NAMALWA (cell line): ENCODE measurements at places on chromosomes 1 and 21.

DNA sequence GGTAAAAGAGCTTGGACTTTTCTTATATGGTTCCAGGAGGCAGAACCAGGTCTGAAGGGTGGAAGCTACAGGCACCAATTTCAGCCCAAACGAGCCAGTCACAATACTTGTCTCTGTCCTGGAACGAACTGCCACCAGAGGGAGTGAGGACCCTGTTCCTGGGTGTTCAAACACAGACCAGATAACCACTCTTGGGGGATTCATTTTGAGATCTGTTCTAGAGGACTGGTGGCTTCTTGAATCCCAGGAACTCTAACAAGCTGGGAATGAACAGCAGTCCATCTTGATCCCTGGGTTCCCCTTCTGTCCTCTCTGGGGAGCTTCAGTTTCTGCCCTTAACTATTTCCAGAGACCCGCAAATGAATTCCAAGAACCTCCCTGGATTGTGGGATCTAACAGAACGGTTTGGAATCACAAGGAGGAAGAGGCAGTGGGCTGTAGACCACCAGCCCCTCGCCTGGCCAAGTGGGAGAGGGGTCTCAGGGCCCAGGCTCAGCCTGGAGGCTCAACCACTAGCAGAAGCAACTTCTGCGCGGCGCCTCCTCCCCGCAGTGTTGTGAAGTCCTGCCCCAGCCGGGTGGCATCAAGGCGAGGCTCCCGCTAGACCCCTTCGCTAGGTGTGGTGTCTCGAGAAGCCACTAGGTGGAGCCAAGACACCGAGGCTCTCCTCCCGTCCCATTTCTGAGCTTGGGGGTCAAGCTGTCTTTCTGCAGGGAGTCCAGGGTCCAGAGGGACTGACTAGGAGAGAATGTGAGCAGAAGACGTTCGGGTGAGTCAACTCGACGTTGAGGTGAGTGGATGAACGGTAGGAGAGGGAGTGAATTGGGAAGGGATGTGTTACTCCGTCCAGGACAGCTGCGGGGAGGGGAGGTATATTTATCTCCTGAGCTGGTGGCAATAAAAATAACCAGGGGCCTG, 12.1 kb upstream of the NES start:
- DNase-seq: peak; percentile 95

DNA sequence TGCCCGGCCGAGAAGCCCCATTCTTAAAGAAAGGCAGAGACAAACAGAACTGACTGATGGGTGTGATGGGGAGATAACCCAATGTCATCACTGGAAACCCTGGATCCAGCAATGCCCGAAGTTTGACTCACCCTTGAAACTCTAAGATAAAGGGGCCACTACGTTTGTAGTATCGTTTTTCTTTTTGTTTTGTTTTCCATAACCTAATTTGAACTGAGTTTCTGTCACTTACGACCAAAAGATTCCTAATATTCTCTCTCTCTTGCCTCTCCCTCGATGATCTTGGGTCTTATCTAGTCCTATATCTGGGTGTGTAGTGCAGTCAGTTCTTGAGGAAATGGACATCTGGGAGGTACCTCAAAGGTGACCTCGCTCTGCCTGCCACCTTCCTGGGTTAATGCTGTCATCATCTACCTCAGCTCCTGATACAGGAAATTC, 57.8 kb upstream of the ID3 start:
- DNase-seq: no peak

GRCh38 chr1:207397525-207397926, 56.6 kb upstream of the CR2 start:
- no peak for DNase-seq

- peak; percentile 19 for DNase-seq
Observed at GRCh38 chr1:46991083-46991923, 32.2 kb upstream of the CYP4X1 start.

GRCh38 chr1:210456731-210457255, 128.1 kb downstream of the HHAT start:
- DNase-seq: no peak

DNA sequence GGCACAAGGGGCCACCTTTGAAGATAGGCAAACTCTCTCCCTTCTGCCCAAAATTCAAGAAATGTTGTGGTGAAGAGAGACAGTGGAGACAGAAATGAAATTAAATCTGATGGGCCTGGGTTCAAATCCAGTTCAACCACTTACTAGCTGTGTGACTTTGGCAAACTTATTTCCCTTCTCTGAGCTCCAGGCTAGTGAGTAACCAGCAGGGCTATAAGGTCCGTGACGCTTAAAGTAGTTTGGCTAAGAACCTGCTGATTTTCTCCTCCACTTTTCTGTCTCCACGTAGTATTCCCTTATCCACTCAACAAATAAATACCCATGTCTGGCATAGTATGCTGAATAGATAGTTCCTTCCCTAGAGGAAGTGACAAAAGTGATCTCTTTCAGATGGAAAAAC, 1.9 kb downstream of the SLC2A1 start:
- DNase-seq: peak; percentile 49

- DNase-seq: no peak
Observed at GRCh38 chr1:246978785-246979184, 29.1 kb downstream of the ZNF695 start.

- no peak for DNase-seq
Observed at GRCh38 chr1:192053531-192053971, 104.7 kb upstream of the RGS18 start.

- no peak for DNase-seq
Observed at GRCh38 chr1:241714321-241715218, 62.5 kb downstream of the WDR64 start.

- no peak for DNase-seq
Observed at GRCh38 chr1:22520871-22521270, 42.4 kb upstream of the EPHA8 start.

DNA sequence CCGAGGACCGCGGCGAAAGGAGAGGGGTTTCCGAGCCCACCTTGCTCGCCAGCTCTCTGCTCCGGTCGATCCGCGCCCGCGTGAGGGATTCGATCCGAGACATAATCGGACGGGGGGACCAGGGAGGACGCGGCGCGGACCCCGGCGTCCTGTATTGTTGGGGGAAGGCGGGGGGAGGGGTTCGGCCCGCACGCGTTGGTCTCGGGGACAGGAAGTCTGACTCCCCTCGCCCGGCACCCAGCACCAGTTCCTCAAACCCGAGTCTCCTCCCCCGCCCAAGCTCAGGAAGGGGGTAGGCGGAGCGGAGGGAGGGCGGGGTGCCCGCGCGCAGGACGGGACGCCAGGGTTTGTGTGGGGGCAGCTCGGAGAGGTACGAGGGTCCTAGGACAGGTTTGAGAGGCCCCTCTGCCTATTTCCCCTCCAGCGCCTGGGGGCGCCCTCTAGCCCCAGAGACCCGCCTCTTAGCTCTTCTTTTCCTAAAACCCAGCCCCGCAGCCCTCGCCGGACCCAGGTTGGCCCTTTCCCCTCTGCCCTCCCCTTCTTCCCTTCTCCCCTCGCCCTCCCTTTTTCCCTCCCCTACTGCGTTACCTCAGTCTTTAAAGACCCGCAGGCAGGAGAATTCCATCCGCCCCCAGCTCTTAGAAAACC, at the start of gene ARHGEF2:
TSS of gene ARHGEF2 (minus strand) at position 223 of the 648 bp plus-strand sequence. CDS start at position 103, 120 bp downstream.
- peak; percentile 97 for DNase-seq

GRCh38 chr1:223508796-223509195, 115.6 kb downstream of the CCDC185 start:
- no peak for DNase-seq

DNA sequence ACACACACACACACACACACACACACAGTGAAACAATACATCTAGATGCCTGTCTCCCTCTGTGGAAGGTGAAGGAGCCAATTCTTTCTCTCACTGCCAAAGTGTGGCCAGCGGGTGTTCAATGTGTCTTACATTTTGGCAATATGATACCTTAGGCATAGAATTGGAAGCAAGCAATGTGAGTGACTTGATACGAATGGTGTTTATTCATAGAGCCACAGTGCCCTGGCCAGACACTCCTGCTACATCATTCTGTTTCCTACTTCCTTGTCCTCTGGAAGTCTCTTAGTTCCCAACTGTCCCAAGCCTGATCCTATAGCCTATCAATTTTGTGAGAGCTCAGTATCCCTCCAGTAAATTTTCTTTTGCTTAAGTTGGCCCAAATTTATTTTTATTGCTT, 170.0 kb upstream of the L1TD1 start:
- no peak for DNase-seq

DNA sequence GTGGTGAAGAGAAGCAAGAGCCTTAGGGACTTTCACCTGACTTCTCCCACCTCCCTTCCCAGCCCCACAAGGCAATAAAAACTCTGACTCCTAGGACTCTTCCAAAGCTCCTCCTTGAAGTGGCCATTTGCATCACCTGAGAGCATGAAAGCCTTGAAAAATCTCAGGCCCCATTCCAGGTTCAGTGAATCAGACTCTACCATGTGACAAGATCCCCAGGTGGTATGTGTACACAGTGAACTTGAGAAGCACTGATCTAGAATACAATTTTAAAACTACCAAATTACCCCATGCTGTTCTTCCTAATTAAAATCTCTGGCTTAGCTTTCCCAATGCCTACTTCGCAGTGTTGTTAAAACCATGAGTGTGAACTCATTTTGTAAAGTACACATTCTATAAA, 195.1 kb upstream of the SAMSN1 start:
- DNase-seq: no peak

DNA sequence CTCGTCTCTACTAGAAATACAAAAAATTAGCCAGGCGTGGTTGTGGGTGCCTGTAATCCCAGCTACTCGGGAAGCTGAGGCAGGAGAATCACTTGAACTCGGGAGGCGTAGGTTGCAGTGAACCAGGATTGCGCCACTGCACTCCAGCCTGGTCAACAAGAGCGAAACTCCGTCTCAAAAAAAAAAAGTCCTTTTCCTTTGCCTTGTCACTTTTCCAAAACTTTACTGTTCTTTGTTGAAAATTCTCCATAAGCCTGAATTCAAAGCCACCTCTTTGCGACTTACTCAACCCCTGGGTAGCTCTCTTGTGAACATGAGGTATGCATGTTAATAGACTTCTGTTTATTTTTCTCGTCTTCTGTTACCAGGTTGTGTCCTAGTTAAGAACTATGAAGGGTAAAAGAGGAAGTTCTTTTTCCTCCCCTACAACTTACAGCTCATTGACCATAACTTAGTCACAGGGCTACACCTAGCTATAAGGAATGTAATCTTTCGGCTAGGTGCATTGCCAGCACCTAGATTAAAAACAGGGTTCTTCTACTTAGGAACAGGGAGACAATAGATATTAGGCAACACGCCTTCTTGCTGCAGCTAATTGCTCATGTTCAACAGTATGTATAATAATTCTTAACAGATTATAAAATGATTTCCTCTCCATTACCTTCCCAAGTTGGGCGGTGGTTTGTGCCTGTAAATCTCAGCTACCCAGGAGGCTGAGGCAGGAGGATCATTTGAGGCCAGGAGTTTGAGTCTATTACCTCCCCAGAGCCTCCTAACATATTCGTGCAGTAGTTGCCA, 40.9 kb downstream of the PTAFR start:
- DNase-seq: peak; percentile 56

DNA sequence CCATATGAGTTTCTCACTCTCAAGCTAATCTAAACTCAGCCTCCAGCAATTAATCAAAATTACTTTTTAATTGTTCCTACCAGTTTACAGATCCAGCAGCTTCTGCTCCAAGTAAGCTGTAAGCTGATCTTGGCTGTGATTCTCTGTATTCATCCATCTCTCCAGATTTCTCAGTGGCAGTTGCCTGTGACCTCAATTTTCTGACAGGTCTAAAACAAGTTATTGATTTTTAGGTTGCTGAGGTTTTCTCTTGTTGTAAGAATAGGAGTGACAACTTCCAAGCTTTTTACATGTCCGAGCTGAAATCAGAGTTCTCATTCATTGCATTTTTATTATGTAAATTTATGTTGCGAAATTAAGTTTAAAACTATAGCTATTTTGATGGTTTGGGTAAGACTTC, 1044.4 kb downstream of the PLA2G4A start:
- DNase-seq: no peak

DNA sequence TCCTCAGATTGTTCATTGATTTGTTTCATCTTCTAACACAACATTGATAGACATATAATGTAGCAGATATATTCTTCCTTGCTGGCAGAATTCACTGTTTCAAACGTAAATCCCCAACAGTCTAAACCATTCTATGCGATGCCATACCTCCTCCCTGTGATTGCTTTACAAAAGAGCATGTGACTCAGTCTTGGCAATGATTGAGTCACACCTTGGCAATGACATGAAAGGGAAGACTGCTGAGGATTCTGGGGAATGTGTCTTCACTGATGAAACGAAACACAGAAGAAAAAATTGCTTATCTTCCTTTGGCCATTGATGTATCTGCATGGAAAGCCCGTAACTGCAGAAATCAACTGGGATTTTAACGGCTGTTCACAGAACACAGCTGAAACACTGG, 409.6 kb upstream of the ZRANB2 start:
- DNase-seq: no peak
